ENCODE measurements at places on chromosomes 3 and 15.

DNA sequence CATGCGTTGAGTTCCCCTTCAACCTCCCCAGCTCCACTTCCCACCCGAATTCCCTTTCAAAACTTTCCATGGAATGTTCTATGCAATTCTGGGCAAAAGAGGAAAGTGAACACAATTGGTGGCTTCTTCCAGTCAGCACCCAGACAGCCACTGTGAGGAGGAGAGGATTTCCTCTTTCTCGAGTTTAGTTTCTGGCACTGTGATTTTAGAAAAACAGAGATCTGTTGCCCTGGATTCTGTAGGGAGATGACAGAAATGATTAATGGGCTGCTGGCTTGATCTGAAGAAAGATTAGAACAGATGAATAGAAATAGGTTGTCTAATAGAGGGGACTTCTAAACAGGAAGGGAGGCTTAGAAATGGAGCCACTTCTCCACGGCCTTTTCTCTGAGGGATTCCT is 172.0 kb downstream of the MCTP2 start:
- no peak for DNase-seq

DNA sequence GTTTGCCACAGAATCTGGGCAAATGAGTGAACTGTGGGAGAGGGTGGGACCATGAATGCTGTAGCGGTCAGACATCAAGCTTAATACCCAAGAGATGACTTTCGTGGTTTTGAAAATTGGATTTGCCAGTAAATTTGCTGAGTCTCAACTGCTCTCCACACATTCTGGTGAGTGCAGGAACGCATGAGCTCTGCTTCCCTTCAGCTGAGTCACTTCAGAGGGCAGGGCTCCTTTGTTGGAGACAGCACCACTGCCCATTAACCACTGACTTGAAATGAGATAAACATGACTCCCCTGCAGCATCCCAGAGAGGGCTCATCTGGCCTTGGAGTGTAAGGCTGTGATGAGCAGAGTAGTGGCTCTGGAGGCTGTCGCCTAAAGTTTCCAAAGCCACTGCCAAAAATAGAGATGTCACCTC is 22.6 kb downstream of the RARRES1 start:
- no peak for DNase-seq

- no peak for DNase-seq
Measured at GRCh38 chr3:23421811-23422516, 218.8 kb downstream of the UBE2E2 start.

- DNase-seq: no peak
Measured at GRCh38 chr15:50232791-50233190, 32.7 kb downstream of the HDC start.

DNA sequence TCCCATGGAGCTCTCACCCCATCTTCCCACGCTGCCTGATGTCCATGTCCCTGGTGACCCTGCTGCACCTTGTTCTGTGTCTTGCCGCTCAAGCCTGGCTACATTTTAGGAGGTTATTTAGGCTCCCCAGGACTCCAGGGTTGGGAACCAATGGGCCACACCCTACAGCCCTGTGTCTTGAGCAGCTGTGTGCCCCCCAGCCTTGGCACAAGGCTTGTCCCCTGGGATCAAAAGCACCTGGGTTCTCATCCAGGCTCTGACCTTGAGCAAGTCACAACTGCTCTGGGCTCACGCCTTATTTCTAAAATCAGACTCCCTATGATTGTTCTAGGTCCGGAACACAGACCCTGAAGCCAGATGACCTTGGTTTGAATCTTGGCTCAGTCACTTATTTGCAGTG is 14.1 kb downstream of the SPSB4 start:
- no peak for DNase-seq

DNA sequence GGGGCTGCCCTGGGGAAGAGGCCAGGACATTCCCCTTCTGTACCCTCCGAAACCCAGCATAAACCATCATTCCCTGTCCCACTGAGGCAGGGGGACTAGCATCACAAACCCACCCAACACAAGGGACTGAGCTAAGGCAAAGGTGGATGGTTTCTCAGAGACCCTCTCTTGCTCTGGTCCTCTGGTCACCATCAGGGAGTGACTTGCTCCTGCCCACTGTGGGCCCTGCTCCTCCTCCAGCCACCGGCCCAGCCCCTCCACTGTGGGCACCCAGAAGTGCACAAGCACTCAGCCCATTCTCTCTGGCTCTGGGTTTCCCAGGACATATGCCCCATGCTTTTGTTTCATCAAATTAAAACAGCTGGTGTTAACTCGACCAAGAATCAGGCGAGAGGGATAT is 44.9 kb downstream of the PTH1R start:
- no peak for DNase-seq

DNA sequence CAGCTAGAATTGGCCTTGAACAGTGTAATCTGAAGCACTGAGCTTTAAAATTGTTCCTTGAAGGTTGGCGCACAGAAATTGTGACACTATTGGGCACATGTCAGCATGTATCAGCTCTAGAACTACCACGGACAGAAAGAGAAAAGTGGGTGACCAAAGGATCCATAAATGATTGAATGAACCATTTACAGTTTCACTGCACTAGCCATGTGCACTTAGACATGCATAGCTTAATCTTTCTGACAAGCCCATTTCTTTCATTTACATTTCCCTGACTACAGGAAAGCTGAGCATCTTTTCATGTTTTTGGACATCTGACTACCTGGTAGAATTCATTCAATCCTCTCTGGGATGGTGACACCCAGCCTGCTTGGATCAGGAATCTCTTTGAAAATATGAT is 36.2 kb downstream of the NUDT16 start:
- DNase-seq: no peak

DNA sequence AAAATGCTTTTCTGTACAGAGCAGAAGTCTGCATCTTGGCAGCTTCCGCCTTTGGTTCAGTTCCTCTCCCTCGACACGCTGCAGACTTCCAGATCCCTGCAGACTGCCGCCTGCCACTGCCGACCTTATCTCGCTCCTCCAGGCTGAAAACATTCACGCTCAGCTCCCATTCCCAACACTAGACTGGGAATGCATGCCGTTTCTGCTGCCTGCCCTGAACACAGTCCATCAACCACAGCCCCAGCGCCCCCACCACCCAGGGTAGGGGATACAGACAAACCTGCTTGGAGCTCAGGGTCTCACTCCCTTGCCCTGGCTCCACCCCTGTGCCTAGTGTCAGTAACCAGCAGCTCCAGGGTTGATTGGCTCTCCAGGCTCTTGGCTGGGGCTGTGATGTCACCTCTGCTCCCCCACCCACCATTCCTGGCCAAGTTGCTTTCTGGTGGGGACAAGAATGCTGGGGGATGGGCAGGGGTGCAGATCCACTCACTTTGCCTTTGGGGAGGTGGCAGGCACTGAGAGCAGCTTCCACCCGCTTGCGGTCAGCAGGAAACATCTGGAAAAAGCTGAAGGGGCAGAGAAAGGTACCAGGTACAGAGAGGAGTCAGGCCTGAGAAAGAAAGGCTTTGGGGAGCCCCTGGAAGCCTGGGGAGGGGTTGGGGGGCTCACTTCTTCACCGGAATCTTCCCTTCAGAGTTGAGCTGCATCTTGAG is 6.1 kb downstream of the PLCB2 start:
- DNase-seq: no peak

- no peak for DNase-seq
Measured at GRCh38 chr3:176795891-176796290, 401.4 kb downstream of the TBL1XR1 start.

- DNase-seq: no peak
Measured at GRCh38 chr3:160398820-160399124, 253 bp downstream of the IFT80 start.

DNA sequence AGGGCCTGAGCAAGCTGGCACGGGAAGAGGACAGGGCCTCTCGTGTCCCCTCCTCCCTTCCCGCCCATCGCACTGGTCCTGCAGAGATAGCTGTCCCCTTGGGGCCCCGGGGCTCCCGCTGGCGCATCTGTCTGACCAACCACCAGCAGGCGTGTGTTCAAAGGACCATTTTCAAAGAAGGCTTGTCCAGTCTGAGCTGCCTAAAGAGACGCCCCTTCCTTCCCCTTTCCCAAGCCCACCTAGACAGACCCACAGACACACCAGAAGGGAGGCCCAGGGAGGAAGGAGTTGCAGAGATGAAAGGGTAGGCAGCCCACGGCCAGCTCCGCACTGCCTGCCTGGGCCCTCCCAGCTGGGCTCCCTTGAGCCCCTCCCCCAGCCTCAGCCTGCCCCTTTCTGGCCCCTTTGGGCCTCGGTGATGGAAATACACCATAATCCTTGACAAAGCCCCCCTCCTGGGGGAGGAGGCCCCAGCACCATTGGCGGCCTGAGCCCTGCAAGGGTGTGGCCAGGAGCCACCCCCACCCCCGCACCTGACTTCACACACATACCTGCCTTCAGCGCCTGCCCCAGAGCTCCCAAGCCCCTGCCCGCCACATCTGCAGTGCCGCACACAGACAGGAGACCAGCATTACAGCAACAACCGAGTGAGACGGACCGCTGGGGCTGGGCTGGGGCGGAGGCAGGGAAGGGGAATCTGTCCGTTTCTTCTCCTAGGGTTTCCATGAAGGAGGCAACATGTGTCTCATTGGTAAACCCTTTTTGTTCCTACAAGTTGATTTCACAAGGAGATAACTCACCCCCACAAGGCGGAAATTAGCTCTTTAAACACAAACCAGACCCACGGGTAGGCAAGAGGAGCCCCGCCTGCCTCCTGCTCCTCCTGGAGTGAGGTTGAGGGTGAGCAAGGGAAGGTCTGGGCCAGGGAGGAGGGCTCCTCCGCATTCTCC is at the start of gene STRA6:
STRA6 (minus strand) TSS at position 336 of the 950 bp plus-strand sequence. CDS start 520 bp downstream, outside the sequence.
- peak; percentile 76 for DNase-seq

DNA sequence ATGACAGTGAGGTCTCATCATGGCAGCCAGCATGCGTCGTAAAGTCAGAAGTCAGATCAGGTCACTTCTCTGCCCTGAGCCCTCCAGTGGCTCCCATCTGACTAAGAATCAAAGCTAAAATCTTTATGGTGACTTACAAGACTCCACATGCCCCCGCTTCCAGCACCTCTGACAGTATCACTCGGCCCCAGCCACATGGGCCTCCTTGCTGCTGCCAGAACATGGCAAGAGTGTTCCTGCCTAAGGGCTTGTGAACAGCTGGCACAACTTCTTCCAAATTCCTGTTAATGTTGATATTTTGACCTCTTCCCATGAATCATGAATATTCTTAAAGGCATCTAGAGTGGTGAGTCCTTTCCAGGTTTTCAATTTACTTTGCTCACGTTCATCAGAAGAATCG is 20.5 kb downstream of the POLR2M start:
- no peak for DNase-seq

GRCh38 chr3:20462723-20463122 is 276.7 kb upstream of the SGO1 start:
- DNase-seq: no peak

DNA sequence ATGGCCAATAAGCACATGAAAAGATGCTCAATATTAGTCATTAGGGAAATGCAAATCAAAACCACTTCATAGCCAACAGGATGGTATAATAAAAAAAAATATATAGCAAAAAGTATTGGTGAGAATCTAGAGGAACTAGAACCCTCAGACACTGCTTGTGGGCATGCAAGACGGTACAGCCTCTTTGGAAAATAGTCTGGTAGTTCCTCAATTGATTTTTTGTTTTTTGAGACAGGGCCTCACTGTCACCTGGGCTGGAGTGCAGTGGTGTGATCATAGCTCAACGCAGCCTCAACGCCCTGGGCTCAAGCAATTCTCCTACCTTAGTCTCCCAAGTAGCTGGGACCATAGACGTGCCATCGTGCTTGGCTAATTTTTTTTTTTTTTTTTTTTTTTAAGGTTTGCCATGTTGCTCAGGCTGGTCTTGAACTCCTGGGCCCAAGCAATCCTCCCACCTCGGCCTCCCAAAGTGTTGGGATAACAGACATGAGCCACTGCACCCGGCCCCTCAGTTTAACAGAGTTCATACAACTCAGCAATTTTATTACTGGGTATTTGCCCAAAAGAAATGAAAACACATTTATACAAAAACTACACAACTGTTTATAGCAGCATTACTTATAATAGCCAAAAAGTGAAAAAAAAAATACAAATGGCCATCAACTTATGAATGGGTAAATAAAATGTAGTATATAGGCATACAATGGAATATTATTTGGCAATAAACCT is 5.1 kb downstream of the PRC1 start:
- DNase-seq: no peak

DNA sequence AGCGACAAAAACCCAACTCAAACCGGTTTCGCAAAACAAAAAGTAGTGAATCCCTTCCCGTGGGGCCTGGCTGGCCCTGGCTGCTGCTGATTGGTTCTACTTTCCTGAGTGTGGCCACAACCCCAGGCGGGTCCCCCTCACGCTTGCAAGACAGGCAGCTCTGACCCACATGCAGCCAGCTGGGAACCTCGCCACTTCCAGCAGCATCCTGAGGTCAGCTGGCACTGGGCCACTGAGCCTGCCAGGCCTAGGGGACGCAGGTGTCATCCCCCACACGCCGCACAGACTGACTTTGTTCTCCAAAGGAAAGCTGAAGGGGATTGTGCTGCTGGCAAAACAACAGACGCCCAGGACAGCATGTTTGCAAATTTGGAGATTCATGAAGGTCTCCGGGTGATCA is 111.1 kb downstream of the TPRA1 start:
- DNase-seq: no peak

GRCh38 chr3:16515885-16516420 is 2.5 kb upstream of the RFTN1 start:
- DNase-seq: no peak

GRCh38 chr15:45448066-45448915 is 69.9 kb upstream of the GATM start:
- DNase-seq: no peak

- DNase-seq: no peak
Measured at GRCh38 chr15:69456208-69457166, 3.9 kb downstream of the RPLP1 start.

- DNase-seq: no peak
Measured at GRCh38 chr15:65021488-65021887, 8.0 kb downstream of the MTFMT start.

DNA sequence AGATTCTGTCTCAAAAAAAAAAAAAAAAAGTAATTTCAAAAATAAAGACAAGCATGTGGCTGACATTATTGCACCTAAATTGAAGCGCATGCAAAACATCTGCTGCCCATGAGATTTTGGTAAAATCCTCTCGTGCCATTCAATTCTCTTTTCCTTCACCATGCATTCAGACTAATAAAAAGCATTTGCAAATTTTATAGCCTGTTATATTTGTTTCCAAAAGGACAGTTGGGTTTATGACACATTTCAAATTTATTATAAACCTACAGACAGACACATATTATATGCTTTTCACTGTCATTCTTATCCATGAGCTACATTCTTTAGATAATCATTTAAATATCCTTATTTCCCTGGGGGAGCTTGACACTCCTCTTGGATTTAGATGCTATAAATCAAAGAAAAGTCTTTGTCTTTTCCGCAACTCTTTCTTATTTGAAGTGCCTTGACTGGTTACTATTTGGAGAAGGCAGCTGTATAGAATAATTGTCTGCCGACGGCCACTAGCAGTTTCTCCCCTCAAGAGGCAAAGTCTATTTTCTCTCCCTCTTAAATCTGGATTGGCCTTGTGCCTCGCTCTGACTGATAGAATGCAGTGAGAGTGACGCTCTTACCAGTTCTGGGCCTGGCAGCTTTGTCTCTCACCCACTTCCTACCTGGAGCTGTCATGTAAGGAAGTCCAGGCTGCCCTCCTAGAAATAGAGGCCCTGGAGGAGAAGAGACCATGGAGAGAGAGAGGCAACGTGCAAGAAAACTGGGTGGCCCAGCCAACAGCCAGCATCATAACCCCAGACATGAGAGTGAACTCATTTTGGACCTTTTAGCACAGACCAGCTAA is 6.8 kb upstream of the LRIG1 start:
- DNase-seq: no peak
